ENCODE measurements at places on chromosomes 1 and 21.

DNA sequence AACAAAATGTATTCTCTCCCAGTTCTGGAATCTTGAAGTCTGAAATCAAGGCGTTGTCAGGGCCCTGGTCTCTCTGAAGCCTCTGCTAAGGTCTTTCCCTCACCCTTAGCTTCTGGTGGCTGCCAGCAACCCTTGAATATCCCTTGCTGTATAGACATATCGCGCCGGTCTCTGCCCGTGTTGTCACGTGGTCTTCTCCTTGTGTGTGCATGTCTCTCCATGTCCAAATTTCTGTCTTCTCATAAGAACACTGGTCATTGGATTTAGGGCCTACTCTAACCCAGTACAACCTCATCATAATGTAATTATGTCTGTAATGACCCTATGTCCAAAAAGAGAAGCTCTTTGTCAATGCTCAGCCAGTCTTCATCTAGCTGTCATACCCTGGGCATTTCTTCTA is 85.7 kb upstream of the ETS2 start:
- no peak for DNase-seq

- DNase-seq, result no peak
Measured at GRCh38 chr1:95127380-95127779, 10.2 kb downstream of the TLCD4 start.

DNA sequence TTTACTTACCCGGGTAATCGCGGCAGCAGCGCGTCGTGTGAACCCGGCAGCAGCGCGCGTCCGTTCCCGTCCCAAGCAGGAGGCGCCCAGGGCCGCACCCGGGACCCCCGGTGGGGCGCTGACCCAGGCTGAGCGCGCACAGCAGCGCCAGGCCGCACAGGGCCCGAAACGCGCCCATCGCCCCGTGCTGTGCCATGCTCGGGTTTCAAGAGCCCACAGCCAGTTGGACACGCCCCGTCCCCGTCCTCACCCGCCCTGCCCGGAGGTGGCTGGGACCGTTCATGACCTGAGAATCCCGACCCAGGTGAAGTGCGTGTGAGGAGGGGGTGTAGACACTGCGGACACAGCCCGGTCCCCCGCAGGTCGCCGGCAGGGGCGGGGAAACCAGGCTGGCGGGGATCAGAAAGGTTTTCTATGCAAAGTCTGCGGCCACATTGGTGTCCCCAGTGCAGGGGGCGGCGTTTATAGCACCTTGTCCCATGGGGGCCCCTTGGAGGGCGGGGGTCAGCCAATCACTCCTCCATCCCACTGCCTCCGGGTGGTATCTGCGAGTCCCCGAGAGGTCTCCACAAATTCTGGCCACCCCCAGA is at the start of gene TNFRSF18:
Gene TNFRSF18 (minus strand): TSS at position 217 of the 590 bp plus-strand sequence. CDS start 21 bp downstream, at position 196.
- DNase-seq, result no peak

DNA sequence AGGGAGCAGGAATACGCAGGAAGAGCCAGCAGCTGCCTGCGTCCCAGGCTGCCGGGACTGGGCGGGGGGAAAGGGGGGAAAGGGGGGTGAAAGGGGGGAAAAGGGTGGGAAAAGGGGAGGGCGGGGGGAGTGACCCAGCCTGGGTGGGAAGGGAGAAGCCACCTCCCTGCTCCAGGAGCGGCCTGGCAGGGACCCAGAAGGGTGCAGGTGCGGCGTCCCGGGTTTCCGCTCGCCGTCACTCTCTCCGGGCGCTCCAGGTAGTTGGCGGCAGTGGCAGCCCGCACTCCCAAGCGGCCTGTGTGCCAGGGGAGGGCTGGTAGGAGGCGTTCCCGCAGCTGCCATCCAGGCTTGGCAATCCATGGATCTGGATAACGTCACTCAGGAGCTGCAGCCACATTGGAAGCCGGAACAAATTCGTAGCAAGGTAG is 141.0 kb upstream of the NGF start:
- no peak for DNase-seq

GRCh38 chr1:154459080-154459479 is 42.9 kb upstream of the TDRD10 start:
- no peak for DNase-seq

- DNase-seq, result no peak
Measured at GRCh38 chr1:107920561-107920960, 44.4 kb downstream of the VAV3 start.
